Left cardiac atrium (tissue), 4 donors: ENCODE measurements at places on chromosomes 13 and 19. TPM values are rescaled to one million over a fixed set of nuclear protein-coding genes. Genes with fewer than 3 reads are reported as not detected.

DNA sequence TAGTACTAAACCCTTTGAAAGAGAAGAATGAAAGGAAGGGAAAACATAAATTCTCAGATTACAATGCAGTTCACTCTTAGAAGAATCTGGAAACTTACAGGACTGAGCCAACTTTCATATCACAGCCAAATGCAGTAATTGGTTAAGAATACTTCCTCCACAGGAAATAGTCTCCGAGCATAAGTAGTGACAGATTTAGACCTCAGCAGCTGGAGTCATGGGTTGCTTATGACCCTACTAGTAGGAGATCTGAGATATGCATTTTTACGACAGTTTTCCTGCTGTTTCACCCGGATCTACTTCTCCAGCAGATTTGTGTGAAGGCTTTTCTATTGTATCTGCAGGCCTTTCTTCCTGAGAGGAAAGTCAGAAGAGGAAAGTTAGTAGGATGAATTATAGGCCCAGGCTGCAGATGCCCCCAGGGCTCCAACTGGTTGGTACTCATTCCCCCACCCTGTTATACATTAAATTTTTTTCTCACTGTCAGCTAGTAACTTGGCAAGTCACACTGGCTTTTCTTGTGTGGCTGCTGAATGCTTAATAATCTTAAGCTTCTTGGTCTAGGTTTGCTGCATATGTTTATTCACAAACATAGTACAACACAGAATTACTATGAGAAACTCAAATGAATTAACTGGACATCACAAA is 1241.5 kb upstream of the MIR17HG start:
- no peak for DNase-seq

- no peak for DNase-seq
Observed at GRCh38 chr13:46008631-46009030, 43.9 kb downstream of the ZC3H13 start.

DNA sequence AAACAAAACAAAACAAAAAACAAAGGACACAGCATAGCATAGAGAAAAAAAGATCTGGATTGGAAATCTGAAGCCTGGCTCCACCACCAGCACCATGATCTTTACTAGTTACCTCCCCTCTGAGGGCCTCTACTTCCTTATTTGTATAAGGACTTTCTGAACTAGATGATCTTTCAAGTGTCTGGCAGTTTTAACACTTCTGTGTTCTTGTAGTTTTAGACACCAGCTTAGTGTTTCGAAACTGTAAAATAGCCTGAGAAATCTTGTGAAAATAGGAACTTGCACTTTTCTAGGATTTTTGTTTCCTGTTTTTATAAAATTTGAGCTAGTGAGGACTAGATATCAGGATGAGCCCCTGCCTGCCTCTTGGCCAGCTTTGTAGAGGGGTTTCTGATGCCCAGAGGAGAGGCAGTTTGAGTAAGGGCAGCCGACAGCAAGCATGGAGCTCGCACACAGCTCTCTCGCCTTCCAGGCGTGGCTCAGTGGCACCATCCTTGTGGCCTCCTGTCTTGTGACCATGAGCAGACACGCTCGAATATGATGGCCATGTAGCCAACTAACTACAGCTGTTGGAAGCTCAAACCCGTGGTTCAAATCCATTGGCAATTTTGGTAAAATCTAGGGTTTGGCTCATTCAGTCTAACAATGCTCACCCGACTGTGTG is 319.0 kb downstream of the KCNRG start:
- DNase-seq, result no peak

GRCh38 chr13:27442071-27442647 is 8.2 kb downstream of the MTIF3 start:
- DNase-seq, result no peak

DNA sequence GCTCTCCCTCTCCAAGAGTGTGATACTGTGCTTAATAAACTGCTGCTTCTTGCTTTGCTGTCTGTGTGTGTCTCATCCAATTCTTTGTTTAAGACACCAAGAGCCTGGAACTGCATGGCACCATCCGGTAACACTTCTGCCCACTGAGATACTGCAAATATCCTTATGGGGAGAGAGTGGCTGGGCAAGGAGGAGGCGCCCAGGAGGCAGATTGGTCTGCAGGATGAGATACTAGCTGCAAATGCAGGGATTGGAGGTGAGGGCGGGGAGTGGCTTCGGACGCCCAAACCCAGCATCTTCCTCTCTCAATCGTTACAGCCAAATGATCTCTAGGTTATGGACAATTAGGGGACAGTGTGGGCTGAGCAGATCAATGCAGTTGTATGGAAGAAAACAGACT is 1.7 kb upstream of the SIGLEC7 start:
- DNase-seq, result no peak

ZNF229 gene
- total RNA-seq, result 5.2 TPM

SYNGR4 gene
- not detected for total RNA-seq

GSX1 gene
- total RNA-seq, result not detected

CEACAM4 gene
- total RNA-seq, result 0.91 TPM
